ENCODE measurements at places on chromosomes 6 and 20.

GRCh38 chr6:22067122-22067521, 229.7 kb downstream of the PRL start:
- DNase-seq, result no peak

- DNase-seq, result no peak
Measured at GRCh38 chr6:120260636-120261035, 911.1 kb upstream of the MAN1A1 start.

DNA sequence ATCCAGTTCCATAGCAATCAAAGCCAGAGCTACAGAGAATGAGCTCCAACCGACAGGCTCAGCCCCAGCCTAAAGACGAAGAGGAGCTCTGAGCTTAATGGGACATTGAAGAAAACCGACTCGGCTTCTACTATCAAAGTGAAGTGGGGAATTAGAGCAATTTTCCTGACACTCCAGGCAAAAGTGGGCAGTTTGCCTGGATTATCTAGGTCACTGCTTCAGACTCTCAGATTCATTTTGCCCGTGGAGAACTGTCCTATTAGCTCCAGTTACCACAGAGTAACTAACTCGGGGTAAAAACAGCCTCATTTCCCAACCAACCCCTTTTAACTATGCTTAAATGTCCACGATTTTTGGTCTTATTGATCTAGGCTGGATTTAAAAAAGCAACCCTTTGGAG, 592.1 kb upstream of the NRSN1 start:
- no peak for DNase-seq

DNA sequence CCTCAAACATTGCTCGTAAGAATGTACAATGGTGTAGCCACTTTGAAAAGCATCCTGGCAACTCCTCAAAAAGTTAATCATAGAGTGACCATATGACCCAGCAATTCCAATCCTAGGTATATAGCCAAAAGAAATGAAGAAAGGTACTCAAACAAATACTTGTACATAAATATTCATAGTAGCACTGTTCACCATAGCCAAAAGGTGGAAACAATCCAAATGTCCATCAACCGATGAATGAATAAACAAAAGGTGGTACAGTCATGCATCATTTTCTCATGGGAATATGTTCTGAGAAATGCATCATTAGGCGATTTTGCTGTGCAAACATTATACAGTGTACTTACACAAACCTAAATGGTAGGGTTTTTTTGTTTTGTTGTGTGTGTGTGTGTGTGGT, 74.4 kb upstream of the TBC1D7 start:
- DNase-seq, result no peak

Data from activated CD4-positive, alpha-beta T cell treated with anti-CD3 and anti-CD28 coated beads, Interleukin-2, amount 50 U/mL, for 16 hours (primary cell).